ENCODE measurements at places on chromosomes 1 and 21. TPM values are rescaled to one million over a fixed set of nuclear protein-coding genes. Genes with fewer than 3 reads are reported as not detected.

Gene RBP7
- not detected for total RNA-seq

Gene AVPR1B
- total RNA-seq, result not detected

Gene MAP1LC3C
- total RNA-seq, result not detected

Gene RGSL1
- total RNA-seq, result not detected

All from activated CD8-positive, alpha-beta T cell treated with anti-CD3 and anti-CD28 coated beads for 36 hours (primary cell).